ENCODE measurements at places on chromosomes 6 and 20. TPM values are rescaled to one million over a fixed set of nuclear protein-coding genes. Genes with fewer than 3 reads are reported as not detected.

Gene TRIM10
- total RNA-seq, result not detected

Gene MPIG6B
- not detected for total RNA-seq

Gene SLC22A23
- 3.0 TPM for total RNA-seq

Gene RPN2
- 180 TPM for total RNA-seq

Gene HLA-DQB1
- total RNA-seq, result not detected

Gene POU3F2
- not detected for total RNA-seq

Gene MOG
- total RNA-seq, result not detected

Gene PHF10
- total RNA-seq, result 7.7 TPM

Gene C20orf144
- total RNA-seq, result not detected

Gene BACH2
- total RNA-seq, result 1.0 TPM

Gene VGLL2
- total RNA-seq, result not detected

Gene RAB44
- total RNA-seq, result not detected

Gene SLC22A3
- total RNA-seq, result 7.4 TPM

Gene RSPO3
- total RNA-seq, result 1.5 TPM
